Stimulated activated CD4-positive, alpha-beta T cell treated with anti-CD3 and anti-CD28 coated beads, Interleukin-4, amount 100 ng/mL, for 4 hours (primary cell): ENCODE measurements at places on chromosomes 16 and 17.
A peak's percentile ranks its signal among the peaks of the same experiment; 100 is the strongest.

- no peak for DNase-seq
These were observed 22.6 kb downstream of the SDK2 start for GRCh38 chr17:73621685-73622084.

- no peak for DNase-seq
These were observed 23.5 kb upstream of the DHRS13 start for GRCh38 chr17:28926366-28926765.

DNA sequence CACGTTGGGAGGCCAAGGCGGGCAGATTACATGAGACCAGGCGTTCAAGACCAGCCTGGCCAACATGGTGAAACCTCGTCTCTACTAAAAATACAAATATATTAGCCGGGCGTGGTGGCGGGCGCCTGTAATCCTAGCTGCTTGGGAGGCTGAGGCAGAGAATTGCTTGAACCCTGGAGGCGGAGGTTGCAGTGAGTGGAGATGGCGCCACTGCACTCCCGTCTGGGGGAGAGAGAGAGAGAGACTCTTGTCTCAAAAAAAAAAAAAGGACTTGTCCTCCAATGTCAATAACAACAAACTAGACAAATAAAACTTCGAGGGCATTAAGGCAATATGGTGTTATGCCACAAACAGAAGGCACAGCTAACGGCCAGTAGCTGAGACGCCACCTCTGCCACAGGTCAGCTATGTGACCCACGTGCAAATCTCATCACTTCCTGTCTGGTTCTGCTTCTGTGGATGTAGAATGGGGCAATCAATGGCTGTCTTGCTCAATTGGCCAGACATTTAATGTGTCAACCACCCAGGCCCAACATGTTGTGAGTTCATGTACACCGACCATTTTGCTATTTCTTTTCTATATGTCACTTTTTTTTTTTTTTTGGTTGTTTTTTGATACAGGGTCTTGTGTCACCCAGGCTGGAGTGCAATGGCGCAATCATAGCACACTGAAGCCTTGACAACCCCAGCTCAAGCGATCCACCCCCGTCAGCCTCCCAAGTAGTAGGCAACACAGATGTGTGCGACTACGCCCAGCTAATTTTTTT lies 834 bp upstream of the TXNDC11 start:
- DNase-seq, result peak; percentile 5

- no peak for DNase-seq
These were observed 15.4 kb downstream of the SPIRE2 start for GRCh38 chr16:89843409-89844350.

GRCh38 chr17:71396711-71397110 lies 724.1 kb upstream of the SOX9 start:
- no peak for DNase-seq

DNA sequence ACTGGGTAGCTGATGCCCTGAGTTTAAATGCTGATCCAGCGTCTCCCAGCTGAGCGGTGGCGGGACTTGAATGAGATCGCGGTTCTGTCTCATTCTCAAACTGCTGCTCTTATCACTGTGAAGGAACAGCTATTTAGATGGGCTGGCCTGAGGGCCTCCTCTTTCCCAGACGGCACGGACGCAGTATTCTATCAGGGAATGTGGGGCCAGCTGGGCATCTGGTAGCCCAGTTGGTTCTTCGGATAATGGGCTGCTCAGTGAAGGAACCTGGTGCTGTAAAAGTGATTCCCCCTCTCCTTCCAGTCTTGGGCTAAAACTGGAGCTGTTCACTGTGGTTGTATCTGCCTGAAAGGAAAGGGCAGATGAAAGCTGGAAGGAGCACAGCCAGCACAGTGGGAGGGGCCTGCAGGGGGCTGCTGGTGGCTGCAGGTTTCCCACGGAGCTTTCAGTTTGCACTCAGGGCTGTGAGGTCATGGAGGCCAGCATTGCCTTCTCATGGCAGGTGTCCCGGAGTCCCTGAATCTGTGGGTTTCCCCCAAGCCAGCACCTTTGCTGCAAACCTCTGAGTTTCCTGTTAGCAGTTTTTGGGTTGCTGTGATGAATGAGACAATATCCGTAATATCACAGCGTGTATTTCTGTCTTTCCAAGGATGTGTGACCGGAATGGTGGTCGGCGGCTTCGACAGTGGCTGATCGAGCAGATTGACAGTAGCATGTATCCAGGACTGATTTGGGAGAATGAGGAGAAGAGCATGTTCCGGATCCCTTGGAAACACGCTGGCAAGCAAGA lies 3.6 kb downstream of the IRF8 start:
- no peak for DNase-seq

DNA sequence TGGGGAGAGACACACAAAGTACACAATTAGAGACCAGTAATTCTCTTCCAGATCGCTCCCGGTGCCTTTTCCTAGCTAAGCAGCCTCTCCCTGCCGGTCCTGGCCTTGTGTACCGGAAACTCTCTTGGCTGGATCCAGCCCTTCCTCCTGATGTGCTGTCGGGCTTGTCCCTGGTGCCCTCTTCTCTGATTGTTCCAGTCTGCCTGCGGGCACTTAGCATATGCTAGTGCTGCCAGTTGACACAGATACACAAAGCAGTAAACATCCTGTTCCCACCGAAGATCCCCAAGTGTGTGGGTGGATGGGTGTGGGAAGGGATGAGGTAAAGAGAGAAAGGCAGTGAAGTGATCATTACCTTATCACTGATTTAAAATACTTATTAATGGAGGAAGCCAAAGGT lies 9.7 kb downstream of the HS3ST3B1 start:
- DNase-seq, result no peak

GRCh38 chr16:48300391-48300856 lies 53.1 kb upstream of the ABCC11 start:
- no peak for DNase-seq

DNA sequence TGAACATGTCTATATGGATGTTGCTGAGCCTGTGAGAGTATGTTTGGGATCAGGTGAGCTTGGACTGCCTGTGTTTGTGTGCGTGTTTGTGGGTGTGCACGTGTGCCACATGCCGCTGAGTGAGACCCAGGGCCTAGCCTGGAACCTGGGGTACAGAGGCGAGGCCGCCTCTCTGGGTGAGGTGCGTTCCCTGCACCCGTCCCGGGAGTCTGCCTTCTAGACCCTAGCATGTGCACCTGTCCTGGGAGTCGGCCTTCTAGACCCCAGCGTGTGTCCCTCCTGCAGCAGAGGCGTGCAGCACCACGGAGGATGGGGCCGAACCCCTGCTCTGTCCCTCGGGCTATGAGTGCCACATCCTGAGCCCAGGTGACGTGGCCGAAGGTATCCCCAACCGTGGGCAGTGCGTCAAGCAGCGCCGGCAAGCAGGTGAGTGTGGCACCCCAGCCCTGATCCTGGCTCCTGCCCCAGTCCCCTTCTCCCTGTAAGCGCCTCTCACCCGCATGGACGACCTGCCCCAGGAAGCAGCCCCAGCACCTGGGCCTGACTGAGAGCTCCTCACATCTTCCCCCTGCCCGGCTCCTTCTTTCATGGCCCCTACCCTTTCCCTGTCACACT lies 24.6 kb downstream of the WFDC1 start:
- DNase-seq, result no peak

DNA sequence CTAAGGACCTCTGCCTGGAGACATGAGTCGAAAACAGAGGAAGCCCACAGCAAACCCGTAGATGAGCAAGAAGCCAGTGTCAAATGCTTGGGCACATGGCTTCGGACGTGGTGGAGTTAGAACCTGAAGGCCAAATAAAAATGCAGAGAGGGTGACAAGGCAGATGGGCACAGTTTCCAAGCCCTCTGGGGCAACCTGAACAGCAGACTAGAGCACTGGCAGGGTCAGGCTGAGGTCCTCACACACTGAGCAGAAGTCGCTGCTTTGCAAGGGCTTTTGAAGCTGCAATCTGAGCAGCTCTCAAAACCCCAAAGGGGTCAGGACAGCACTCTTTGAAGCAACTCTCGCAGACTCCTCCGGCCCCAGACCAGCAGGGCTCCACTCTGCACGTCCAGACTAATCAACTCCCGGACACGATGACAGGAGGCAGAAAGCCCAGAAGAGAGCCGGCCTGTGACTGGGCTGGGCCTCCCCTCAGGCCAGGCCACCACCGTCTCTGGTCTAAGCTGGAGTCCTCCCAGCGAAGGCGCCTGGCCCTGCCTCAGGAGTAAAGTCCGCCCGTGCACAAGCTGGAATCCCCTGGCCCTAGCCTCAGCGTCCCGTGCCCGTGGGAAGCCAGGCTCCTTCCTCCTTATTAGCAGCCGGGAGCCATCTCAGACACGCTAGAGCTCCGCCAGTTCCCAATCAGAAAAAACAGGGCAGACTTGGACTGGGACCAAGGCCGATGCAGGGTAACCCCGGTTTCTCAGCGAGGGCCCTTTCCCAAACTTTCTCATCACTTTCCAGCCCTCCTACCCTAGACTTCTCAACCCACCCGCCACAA lies 924 bp downstream of the SMARCD2 start:
- no peak for DNase-seq

DNA sequence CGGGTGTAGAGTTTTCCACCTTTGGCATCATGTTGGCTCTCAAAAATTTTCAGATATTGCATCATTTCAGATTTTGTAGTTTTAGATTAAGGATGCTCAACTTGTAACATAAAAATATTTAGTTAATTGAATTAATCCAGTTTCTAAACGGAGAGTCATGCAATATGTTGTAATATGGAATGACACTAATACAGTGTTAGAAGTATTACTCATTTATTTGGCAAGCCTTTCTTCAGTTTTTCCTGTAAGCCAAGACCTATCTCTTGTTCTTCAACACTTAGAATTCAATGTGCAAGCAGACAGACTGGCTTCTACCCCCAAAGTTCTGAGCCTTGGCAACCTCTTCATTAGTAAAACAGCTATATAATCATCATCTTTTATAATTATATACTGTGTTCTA lies 985.0 kb upstream of the GOT2 start:
- no peak for DNase-seq

- no peak for DNase-seq
These were observed at the start of gene PSMB10 for GRCh38 chr16:67936124-67936879. TSS of gene PSMB10 (minus strand) at chr16:67936850. CDS start at chr16:67936749, 101 bp downstream.

GRCh38 chr16:89090669-89091426 lies 2.8 kb upstream of the ACSF3 start:
- DNase-seq, result no peak

DNA sequence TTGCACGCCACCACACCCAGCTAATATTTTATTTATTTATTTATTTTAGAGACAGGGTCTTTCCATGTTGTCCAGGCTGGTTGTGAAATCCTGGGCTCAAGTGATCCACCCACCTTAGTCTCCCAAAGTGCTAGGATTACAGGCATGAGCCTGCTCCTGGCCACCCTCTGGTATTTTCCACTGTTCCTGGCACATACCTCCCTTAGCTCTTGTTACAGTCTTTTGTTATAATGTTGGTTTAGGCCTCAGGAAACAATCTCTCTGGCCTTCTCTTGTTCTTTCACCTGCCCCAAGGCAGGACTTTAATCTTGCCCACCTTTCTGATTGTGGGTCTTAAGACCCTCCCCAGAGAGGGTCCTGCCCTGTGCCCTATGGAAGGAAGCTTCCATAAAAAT lies 3.6 kb upstream of the CYTH1 start:
- no peak for DNase-seq

- DNase-seq, result no peak
These were observed 498 bp downstream of the SMYD4 start for GRCh38 chr17:1829216-1829591.

GRCh38 chr17:7883781-7884386 lies 4.7 kb upstream of the CHD3 start:
- peak; percentile 41 for DNase-seq

- no peak for DNase-seq
These were observed 677 bp downstream of the SULT1A2 start for GRCh38 chr16:28596115-28596630.
